IMR-90 (cell line): ENCODE measurements at places on chromosomes 7 and 10. TPM values are rescaled to one million over a fixed set of nuclear protein-coding genes. Genes with fewer than 3 reads are reported as not detected.

- DNase-seq, result peak; percentile 19
Measured at GRCh38 chr10:114437473-114438292, 33.4 kb upstream of the AFAP1L2 start.

DNA sequence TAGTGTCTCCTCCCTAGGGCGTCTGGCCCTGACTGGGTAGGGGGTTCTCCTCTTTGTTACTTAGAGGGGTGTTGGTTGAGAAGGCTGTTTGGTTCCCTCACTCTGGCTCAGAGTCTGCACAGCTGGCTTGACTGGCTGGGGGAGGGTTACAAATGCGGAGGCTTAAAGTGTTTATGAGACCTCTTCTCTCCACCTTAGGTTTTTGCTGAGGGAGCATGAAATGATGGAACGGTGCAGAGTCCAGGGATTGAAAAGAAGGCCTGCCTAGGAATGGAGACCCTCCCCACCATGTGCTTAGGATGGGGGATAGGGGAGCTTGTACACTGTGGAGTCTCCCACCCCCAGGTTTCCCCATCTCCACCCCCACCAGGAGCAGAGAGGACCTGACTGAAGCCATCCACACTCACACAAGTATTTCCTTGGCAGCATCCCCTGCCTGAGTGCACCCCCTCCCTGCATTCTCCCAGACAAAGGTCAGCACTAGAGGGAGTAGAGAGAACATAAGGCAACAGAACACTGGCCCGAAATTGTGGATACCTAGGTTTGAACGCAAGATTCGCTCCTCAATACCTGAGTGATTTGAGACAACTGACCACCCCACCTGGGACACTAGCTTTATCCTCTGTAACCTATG lies 1.7 kb upstream of the LDB1 start:
- DNase-seq, result peak; percentile 69

Gene RP9
- total RNA-seq, result 9.5 and 14.7 TPM in 2 replicates

DNA sequence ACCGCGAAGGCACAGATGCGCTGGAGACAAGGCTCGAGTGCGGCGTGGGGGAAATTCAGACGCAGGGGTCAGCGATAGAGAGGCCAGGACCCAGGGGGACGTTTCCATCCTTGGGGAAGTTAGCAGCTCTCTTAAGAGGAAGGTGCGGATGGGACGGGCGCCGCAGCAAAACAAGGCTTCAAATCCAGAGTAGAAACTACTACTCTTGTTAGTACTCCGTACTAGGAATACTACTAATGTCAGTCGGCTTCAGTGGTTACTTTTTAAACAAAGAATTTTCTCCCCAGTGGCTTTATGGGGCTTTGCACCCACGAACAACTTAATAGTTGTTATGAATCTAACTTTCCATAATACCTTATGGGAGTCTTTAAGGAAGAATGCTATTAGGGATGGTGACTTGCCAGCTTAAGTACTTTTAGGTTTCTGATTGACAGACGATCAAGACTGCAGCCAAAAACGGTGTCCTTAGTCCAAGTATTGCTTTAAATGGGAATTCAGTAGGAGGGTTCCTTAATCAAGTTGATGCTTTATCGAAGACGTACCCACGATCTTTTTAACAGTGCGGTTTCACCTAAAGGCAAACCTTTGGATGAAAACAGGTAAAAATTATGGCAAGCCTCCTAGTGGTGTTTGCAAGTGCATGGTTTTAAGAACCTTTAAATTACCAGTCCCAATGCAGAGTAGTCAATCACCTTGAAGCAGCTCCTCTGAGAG lies 812 bp upstream of the IDE start:
- peak; percentile 36 for DNase-seq

GRCh38 chr7:1255817-1256340 lies 23.2 kb downstream of the UNCX start:
- DNase-seq, result no peak

Gene ANKRD2
- total RNA-seq, result 0.28 and 0.36 TPM in 2 replicates

- DNase-seq, result no peak
Measured at GRCh38 chr10:107075117-107075516, 89.4 kb downstream of the SORCS1 start.

GRCh38 chr10:129764011-129764900 lies 199.8 kb downstream of the EBF3 start:
- DNase-seq, result no peak

- DNase-seq, result no peak
Measured at GRCh38 chr10:46229144-46229563, 57.6 kb upstream of the ANTXRL start.

DNA sequence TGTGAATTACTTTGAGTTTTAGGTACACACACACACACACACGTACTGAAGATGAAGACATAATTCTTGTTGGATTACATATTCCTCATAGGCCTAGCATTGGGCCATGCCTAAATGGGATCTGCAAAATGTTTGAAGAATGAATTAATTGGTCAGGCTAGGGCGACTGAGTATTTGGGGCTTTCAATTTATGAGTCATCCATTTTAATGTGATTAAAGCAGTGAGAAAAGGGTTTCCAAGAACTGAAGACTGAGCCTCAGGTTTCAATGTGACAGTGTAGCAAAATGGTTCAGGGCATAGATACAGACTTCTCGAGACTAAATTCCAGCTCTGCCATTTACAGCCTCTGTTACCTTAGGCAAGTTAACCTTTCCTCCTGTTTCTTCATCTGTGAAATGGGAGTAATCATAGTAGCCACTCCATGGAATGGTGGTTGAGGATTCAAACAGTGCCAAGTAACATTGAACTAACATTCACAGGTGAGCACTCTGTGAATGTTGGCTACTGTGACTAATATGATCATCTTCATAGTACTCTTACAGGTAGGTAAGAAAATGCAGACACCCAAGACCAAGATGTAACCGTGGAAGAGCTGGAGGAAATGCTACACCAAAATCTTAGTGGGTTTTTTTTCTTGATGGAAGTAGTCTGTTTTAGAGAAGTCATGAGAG lies 7.6 kb downstream of the BPGM start:
- no peak for DNase-seq

Gene HSPA12A
- 16.1 and 18.6 TPM in 2 replicates for total RNA-seq

Gene TMEM229A
- total RNA-seq, result not detected in 2 replicates

Gene SMKR1
- not detected in 2 replicates for total RNA-seq

- peak; percentile 92 for DNase-seq
Measured at GRCh38 chr7:134891262-134891695, 95.0 kb upstream of the AGBL3 start.

Gene CRYGN
- total RNA-seq, result not detected in 2 replicates

DNA sequence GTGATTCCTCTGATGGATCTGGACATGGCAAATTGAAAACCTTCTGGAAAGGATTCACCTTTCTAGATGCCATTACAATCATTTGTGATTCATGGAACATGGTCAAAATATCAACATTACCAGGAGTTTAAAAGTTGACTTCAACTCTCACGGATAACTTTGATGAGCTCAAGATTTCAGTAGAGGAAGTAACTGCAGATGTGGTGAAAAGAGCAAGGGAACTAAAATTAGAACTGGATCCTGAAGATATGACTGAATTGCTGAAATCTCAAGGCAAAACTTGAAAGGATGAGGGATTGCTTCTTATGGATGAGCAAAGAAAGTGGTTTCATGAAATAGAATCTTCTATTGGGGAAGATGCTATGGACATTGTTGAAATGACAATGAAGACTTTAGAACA lies 293.6 kb downstream of the ARHGAP12 start:
- DNase-seq, result no peak

Gene RRP12
- total RNA-seq, result 21.5 and 22.2 TPM in 2 replicates

Gene RBP3
- total RNA-seq, result not detected in 2 replicates

GRCh38 chr7:4225881-4226523 lies 456.1 kb upstream of the FOXK1 start:
- DNase-seq, result no peak

- DNase-seq, result no peak
Measured at GRCh38 chr10:72695496-72695895, 3.6 kb downstream of the MCU start.

- peak; percentile 90 for DNase-seq
Measured at GRCh38 chr10:126350216-126350992, 37.9 kb downstream of the ADAM12 start.

- DNase-seq, result no peak
Measured at GRCh38 chr10:17003651-17004286, 125.8 kb downstream of the CUBN start.
